SJSA1 (cell line): ENCODE measurements at places on chromosomes 16 and 17. TPM values are rescaled to one million over a fixed set of nuclear protein-coding genes. Genes with fewer than 3 reads are reported as not detected.

The COX6A2 gene
- not detected in 2 replicates for total RNA-seq

The MT1A gene
- not detected in 2 replicates for total RNA-seq

GRCh38 chr16:77332792-77333191 lies 102.0 kb downstream of the ADAMTS18 start:
- DNase-seq = no peak
- no peaks in the 10 kb centered on the region for H3K27me3 ChIP-seq
- H3K4me3 ChIP-seq = no peak overlapping the region
- H3K27ac ChIP-seq = no peak overlapping the region
- no peaks in the 10 kb centered on the region for H3K4me1 ChIP-seq
- H3K36me3 ChIP-seq = no peaks in the 10 kb centered on the region

- H3K4me3 ChIP-seq = no peak overlapping the region
- H3K27ac ChIP-seq = no peak overlapping the region
- H3K27me3 ChIP-seq = peaks cover 98% of the 10 kb centered on the region
- H3K4me1 ChIP-seq = no peaks in the 10 kb centered on the region
- H3K36me3 ChIP-seq = no peaks in the 10 kb centered on the region
Measured at GRCh38 chr17:79363552-79364275, 247.1 kb downstream of the RBFOX3 start.

DNA sequence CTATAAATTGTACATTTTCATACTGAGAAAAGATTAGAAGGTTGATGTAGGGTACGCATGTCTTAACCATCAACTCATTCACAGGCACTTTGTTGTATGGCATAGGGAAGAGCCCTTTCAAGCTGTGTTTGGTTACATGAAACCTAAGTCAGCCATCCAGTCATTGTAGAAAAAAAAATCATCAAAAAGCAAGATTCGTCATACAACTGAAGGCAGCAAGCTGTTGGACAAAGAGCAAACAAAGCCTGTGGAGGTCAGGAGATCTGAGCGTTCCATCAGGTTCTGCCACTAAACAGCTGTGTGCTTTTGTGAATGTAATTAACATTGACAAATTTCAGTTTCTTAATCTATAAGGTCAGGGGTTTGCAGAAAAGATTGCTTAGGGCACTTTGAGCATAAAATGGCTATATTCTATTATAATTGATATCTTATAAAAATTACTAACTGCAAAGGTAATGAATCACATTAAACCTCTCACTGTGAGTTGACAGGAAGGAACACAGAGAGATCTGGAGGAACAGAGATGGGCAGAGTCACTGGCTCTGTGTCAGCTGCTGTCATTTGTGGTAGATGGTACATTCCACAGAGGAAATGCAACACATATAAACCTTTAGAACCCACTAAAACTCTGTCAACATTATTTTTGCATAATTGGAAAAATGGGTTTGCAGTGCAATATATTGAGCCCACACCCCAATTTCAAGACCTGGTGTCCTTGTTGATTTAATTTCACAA lies 66.3 kb upstream of the MYOCD start:
- peaks cover 14% of the 10 kb centered on the region for H3K4me1 ChIP-seq
- H3K27me3 ChIP-seq = no peaks in the 10 kb centered on the region
- no peak overlapping the region for H3K4me3 ChIP-seq
- H3K36me3 ChIP-seq = no peaks in the 10 kb centered on the region
- DNase-seq = no peak

The OR4D1 gene
- 0.03 TPM in 1 of 2 replicates, not detected in the other for total RNA-seq

The PERCC1 gene
- total RNA-seq = not detected in 2 replicates

- DNase-seq = peak; percentile 86
- H3K27me3 ChIP-seq = no peaks in the 10 kb centered on the region
- peak overlapping the region; percentile 54 for H3K4me3 ChIP-seq
Measured at GRCh38 chr17:77372444-77373298, 231.9 kb downstream of the SEC14L1 start.

GRCh38 chr17:62735044-62735651 lies 73.0 kb downstream of the MARCHF10 start:
- H3K27ac ChIP-seq = no peak overlapping the region
- DNase-seq = no peak
- H3K4me3 ChIP-seq = no peak overlapping the region
- no peaks in the 10 kb centered on the region for H3K36me3 ChIP-seq

GRCh38 chr16:57648125-57648524 lies 19.7 kb downstream of the ADGRG1 start:
- H3K27ac ChIP-seq = no peak overlapping the region
- no peak overlapping the region for H3K4me3 ChIP-seq
- no peak for DNase-seq
- no peaks in the 10 kb centered on the region for H3K36me3 ChIP-seq

The OTOP3 gene
- total RNA-seq = not detected in 2 replicates

The TP53TG3D gene
- total RNA-seq = not detected in 2 replicates

DNA sequence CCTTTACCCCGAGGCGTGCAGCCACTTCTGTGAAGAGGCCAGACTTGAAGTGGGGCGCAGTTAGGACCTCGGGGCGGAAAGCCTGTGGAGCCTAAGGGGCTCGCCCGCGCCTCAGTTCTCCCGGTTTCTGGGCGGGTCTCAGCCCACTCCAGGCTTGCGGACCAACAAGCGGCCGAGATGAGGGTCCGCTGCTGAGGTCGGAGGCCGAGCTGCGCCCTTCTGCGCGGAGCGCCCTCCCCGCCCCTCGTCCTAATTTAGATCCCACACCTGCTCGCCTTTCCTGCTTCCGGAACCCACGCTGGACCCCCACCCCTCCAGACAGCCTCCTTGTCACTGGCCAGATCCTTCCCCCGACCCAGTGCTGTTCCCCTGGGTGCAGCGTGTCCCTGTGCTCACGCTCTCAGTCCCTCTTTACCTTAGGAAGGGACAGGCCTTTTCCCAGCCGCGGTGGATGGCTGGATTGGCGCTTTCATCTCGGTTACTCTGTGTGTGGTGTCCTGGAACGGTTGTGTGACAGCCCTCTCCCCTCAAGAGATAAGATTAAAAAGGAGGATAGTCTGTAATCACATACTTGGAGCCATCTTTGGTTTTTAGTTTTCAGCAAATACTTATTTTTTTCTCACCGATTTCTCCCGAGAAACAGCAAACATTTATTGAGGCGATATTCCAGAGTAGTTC lies 933 bp upstream of the ATXN7L3 start:
- DNase-seq = no peak
- peaks cover 26% of the 10 kb centered on the region for H3K36me3 ChIP-seq
- peak overlapping the region; percentile 93 for H3K4me3 ChIP-seq
- H3K27me3 ChIP-seq = no peaks in the 10 kb centered on the region
- peak overlapping the region; percentile 74 for H3K27ac ChIP-seq
- H3K4me1 ChIP-seq = peaks cover 26% of the 10 kb centered on the region

The GP2 gene
- total RNA-seq = not detected in 2 replicates

- H3K4me3 ChIP-seq = no peak overlapping the region
- H3K36me3 ChIP-seq = no peaks in the 10 kb centered on the region
- H3K27me3 ChIP-seq = no peaks in the 10 kb centered on the region
Measured at GRCh38 chr16:63005356-63005755, 969.1 kb upstream of the CDH8 start.

GRCh38 chr17:50107790-50108414 lies 12.8 kb downstream of the PDK2 start:
- H3K36me3 ChIP-seq = peaks cover 21% of the 10 kb centered on the region
- DNase-seq = no peak
- H3K27ac ChIP-seq = no peak overlapping the region

The TEKT5 gene
- total RNA-seq = not detected in 2 replicates

The TMEM220 gene
- total RNA-seq = 1.4 and 2.8 TPM in 2 replicates

DNA sequence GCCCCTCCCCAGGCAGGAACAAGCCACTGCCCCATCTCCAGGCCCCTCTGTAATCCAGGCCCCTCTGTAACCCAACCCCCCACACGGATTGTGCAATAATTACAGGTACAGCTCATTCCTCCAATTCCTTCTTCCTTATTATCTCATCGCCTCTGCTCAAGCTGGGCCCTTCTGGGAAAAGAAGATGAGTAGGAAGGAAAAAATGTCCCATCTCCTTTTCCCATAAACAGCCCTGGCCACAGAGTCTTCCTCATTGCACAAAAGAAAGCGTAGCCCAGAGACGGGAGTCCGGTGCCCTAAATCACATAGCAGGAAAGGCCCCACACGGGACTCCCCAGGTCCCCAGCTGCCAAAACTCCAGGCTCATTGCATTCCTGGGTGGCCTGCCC lies 3.6 kb upstream of the LITAFD start:
- H3K27me3 ChIP-seq = no peaks in the 10 kb centered on the region
- H3K4me1 ChIP-seq = peaks cover 27% of the 10 kb centered on the region
- no peak overlapping the region for H3K4me3 ChIP-seq
- peak overlapping the region; percentile 77 for H3K27ac ChIP-seq

DNA sequence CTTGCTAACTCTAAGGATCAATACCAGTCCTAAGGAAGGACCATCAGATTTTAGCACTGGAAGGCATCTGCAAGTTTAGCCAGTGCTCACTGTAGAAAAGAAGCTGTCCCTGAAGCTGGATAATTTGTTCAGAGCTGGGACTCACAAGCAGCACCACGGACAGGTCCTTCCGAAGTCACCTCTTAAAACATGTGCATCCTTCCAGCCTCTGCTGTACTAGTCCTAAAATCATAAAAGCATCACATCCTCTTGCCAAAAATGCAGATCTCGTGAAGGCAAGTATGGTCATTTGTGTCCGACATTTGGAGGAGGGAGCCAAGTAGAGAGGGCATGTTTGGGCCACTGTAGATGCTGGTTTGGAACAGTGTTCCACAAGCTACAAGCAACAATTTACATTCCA lies 506.9 kb downstream of the RBFOX1 start:
- H3K4me1 ChIP-seq = no peaks in the 10 kb centered on the region
- DNase-seq = no peak
- H3K27ac ChIP-seq = no peak overlapping the region
- no peak overlapping the region for H3K4me3 ChIP-seq
- H3K36me3 ChIP-seq = no peaks in the 10 kb centered on the region

- no peak overlapping the region for H3K27ac ChIP-seq
- no peak for DNase-seq
- no peaks in the 10 kb centered on the region for H3K36me3 ChIP-seq
- no peak overlapping the region for H3K4me3 ChIP-seq
- H3K4me1 ChIP-seq = no peaks in the 10 kb centered on the region
Measured at GRCh38 chr16:20791923-20792612, 14.2 kb downstream of the ERI2 start.

GRCh38 chr16:73006026-73006425 lies 41.9 kb downstream of the ZFHX3 start:
- H3K27ac ChIP-seq = no peak overlapping the region
- H3K36me3 ChIP-seq = no peaks in the 10 kb centered on the region
- H3K4me1 ChIP-seq = no peaks in the 10 kb centered on the region
- H3K27me3 ChIP-seq = no peaks in the 10 kb centered on the region
- H3K4me3 ChIP-seq = no peak overlapping the region

The KCNJ12 gene
- total RNA-seq = not detected in 2 replicates

The RBFOX1 gene
- total RNA-seq = not detected in 2 replicates

DNA sequence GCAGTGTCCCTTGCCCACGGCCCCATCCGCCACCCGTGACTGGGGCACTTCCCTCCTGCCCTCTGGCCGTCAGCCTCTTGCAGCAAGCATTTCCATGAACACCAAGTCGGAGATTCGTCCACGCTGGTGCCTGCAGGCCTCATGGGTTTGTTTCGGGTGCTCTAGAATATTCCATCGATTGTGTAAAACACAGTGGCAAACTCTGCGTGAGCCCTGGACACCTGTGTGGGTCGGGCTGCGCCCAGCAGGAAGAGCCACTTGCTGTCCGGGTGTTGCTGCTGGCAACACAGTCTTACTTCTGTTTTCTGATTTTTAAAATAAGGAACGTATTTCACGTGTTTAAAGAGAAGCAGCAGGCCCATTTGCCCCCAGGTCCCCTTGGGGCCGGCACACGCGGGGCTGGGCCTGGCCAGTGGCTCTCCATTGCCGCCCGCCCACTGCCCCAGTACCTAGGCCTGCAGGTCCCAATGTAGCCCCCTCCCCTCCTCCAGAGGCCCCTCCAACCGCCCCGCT lies 10.0 kb downstream of the CYBC1 start:
- no peaks in the 10 kb centered on the region for H3K4me1 ChIP-seq
- peaks cover 84% of the 10 kb centered on the region for H3K36me3 ChIP-seq
- H3K4me3 ChIP-seq = no peak overlapping the region
- H3K27me3 ChIP-seq = no peaks in the 10 kb centered on the region
- DNase-seq = no peak

- H3K36me3 ChIP-seq = no peaks in the 10 kb centered on the region
- DNase-seq = no peak
Measured at GRCh38 chr16:81797443-81797842, 18.4 kb downstream of the PLCG2 start.

The KRTAP3-2 gene
- not detected in 2 replicates for total RNA-seq

The BICDL2 gene
- total RNA-seq = not detected in 2 replicates

The TP53 gene
- total RNA-seq = 28.4 and 40.6 TPM in 2 replicates

- no peaks in the 10 kb centered on the region for H3K27me3 ChIP-seq
- peak; percentile 85 for DNase-seq
- peaks cover 24% of the 10 kb centered on the region for H3K36me3 ChIP-seq
- H3K4me1 ChIP-seq = peaks cover 14% of the 10 kb centered on the region
Measured at GRCh38 chr16:71723537-71724319, 773 bp downstream of the PHLPP2 start.

GRCh38 chr16:15879255-15879811 lies 9.1 kb downstream of the CEP20 start:
- no peaks in the 10 kb centered on the region for H3K27me3 ChIP-seq
- DNase-seq = peak; percentile 57
- peaks cover 31% of the 10 kb centered on the region for H3K4me1 ChIP-seq
- peak overlapping the region; percentile 61 for H3K27ac ChIP-seq

- no peak overlapping the region for H3K27ac ChIP-seq
- no peak for DNase-seq
- H3K4me3 ChIP-seq = no peak overlapping the region
- no peaks in the 10 kb centered on the region for H3K4me1 ChIP-seq
Measured at GRCh38 chr17:73541111-73541510, 103.1 kb downstream of the SDK2 start.

The SLC16A5 gene
- 0.50 and 0.71 TPM in 2 replicates for total RNA-seq

- no peaks in the 10 kb centered on the region for H3K27me3 ChIP-seq
- H3K4me1 ChIP-seq = no peaks in the 10 kb centered on the region
- H3K4me3 ChIP-seq = no peak overlapping the region
- no peaks in the 10 kb centered on the region for H3K36me3 ChIP-seq
- DNase-seq = no peak
Measured at GRCh38 chr16:73616770-73617169, 568.8 kb upstream of the ZFHX3 start.

- H3K27ac ChIP-seq = no peak overlapping the region
- no peaks in the 10 kb centered on the region for H3K36me3 ChIP-seq
- DNase-seq = no peak
- H3K4me3 ChIP-seq = no peak overlapping the region
- H3K27me3 ChIP-seq = no peaks in the 10 kb centered on the region
- no peaks in the 10 kb centered on the region for H3K4me1 ChIP-seq
Measured at GRCh38 chr16:67489401-67490083, 6.2 kb upstream of the AGRP start.

The TMEM235 gene
- not detected in 2 replicates for total RNA-seq

The KRTAP4-6 gene
- not detected in 2 replicates for total RNA-seq
